ENCODE measurements at places on chromosomes 11 and 22.

GRCh38 chr11:114309517-114309916 is 13.3 kb downstream of the NNMT start:
- DNase-seq, result no peak

GRCh38 chr22:45907378-45907777 is 69.6 kb downstream of the WNT7B start:
- DNase-seq, result no peak

GRCh38 chr11:63761931-63762653 is 6.5 kb downstream of the ZFTA start:
- no peak for DNase-seq

- no peak for DNase-seq
Observed at GRCh38 chr22:36182857-36183256, 18.8 kb downstream of the APOL4 start.

DNA sequence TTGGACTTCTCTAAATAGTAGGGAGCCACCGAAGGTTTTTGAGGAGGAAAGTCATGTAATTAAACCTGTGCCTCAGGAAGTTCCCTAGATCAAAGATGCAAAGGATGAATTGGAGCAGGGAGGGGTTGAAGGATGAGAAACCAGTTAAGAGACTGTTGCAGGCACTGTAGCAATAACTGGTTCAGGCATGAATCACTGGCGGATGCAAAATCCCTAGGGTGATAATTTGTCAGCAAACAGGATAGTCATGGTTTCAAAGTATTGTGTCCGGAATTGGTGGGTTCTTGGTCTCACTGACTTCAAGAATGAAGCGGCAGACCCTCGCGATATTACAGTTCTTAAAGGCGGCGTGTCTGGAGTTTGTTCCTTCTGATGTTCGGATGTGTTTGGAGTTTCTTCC is 19.9 kb downstream of the TRIOBP start:
- no peak for DNase-seq

GRCh38 chr11:72102631-72102945 is 509 bp downstream of the LAMTOR1 start:
- DNase-seq, result no peak

- no peak for DNase-seq
Observed at GRCh38 chr11:120471131-120471530, 40.4 kb upstream of the GRIK4 start.

GRCh38 chr22:27617214-27617881 is 184.2 kb downstream of the MN1 start:
- no peak for DNase-seq

- no peak for DNase-seq
Observed at GRCh38 chr11:2217211-2218030, 45.8 kb upstream of the TH start.

- no peak for DNase-seq
Observed at GRCh38 chr11:13358596-13359270, 81.1 kb downstream of the BMAL1 start.

DNA sequence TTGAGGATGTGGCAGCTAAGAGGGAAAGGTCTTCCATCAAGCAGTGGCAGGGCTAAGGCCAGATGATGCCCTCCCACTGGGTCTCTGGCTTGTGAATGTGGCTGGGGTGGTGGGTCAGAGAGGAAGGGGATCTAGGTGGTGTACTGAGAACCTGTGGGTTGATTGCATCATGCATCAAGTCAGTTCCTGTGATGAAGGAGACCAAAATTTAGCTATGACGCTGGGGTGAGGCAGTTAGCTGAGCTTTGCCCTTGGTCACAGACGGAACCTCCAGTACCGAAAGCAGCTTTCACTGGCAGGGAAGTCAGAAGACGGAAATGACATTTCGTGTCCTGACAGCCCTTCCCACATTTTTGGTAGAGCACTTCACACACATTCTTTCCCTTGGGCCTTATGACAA is 20.7 kb downstream of the ATG16L2 start:
- DNase-seq, result no peak

GRCh38 chr11:9574622-9575259 is 1.3 kb downstream of the WEE1 start:
- no peak for DNase-seq

GRCh38 chr11:561148-562003 is 606 bp downstream of the RASSF7 start:
- no peak for DNase-seq

- DNase-seq, result no peak
Observed at GRCh38 chr11:44631831-44632230, 66.4 kb downstream of the CD82 start.

- DNase-seq, result no peak
Observed at GRCh38 chr11:12901272-12901671, 107.8 kb upstream of the RASSF10 start.

- no peak for DNase-seq
Observed at GRCh38 chr11:126601136-126601535, 245.7 kb downstream of the ST3GAL4 start.

- no peak for DNase-seq
Observed at GRCh38 chr11:315051-315481, 1.2 kb downstream of the IFITM1 start.

GRCh38 chr11:118841469-118842242 is 42.0 kb upstream of the CXCR5 start:
- no peak for DNase-seq

- no peak for DNase-seq
Observed at GRCh38 chr11:34793666-34794065, 122.5 kb downstream of the APIP start.

GRCh38 chr11:123628936-123629683 is 25.3 kb downstream of the SCN3B start:
- no peak for DNase-seq

GRCh38 chr22:30123463-30123862 is 43.2 kb downstream of the HORMAD2 start:
- DNase-seq, result no peak

- DNase-seq, result no peak
Observed at GRCh38 chr11:126082251-126083109, 19.8 kb upstream of the CDON start.

GRCh38 chr11:88511006-88511405 is 173.5 kb upstream of the CTSC start:
- no peak for DNase-seq

- no peak for DNase-seq
Observed at GRCh38 chr11:16917941-16918340, 96.3 kb downstream of the PLEKHA7 start.

DNA sequence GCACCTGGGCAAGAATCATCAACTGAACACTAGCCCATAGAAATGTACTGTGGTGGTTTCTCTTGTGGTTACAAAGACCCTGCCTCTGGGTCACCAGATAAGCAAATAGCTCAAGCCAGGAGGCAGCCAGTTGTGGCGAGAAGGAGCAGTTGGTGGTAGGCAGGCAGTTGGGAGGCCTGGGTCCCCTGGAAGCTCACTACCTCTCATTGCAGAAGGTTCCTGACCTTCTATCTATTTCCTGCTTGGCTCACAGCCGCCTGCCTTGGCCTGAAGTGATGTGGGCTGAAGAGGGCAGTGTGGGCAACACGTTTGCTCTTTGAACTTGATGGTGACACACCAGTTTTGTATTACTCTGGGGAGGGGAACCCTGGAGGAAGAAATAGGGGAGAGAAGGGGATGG is 34.7 kb downstream of the NECTIN1 start:
- no peak for DNase-seq

GRCh38 chr11:198236-198806 is 5.4 kb downstream of the SCGB1C1 start:
- DNase-seq, result no peak

- no peak for DNase-seq
Observed at GRCh38 chr11:76102802-76103201, 103.5 kb downstream of the WNT11 start.

GRCh38 chr22:44842417-44842816 is 90.0 kb downstream of the ARHGAP8 start:
- no peak for DNase-seq

- DNase-seq, result no peak
Observed at GRCh38 chr11:123537726-123538125, 107.7 kb downstream of the GRAMD1B start.

DNA sequence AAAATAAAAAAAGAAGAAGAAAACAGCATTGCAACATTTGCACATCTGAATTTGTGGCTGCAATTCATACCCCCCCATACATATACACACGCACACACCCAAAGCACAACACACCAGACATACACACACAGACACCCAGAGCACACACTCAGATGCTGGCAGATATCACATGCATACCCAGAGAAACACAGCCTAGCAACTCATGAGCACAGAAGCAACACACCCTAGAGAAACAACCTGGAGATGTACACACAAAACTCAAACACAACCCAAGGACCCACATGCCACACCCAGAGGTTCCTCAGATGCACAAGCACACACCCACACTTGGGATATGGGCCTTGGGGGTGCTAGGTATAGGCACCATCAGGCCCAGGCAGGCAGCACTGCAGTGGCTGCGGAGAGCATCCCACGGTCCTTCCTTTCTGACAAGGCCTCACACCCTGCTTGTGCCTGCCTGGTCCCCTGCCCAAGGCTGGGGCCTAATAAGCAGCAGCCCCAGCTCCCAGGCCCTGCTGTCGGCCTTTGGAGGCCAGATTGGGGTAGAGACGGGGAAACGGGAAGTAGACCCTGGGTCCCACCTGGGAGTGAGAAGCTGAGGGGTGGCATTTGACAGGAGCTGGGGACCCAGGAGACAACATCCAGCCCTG is 3.1 kb downstream of the CST6 start:
- DNase-seq, result no peak

DNA sequence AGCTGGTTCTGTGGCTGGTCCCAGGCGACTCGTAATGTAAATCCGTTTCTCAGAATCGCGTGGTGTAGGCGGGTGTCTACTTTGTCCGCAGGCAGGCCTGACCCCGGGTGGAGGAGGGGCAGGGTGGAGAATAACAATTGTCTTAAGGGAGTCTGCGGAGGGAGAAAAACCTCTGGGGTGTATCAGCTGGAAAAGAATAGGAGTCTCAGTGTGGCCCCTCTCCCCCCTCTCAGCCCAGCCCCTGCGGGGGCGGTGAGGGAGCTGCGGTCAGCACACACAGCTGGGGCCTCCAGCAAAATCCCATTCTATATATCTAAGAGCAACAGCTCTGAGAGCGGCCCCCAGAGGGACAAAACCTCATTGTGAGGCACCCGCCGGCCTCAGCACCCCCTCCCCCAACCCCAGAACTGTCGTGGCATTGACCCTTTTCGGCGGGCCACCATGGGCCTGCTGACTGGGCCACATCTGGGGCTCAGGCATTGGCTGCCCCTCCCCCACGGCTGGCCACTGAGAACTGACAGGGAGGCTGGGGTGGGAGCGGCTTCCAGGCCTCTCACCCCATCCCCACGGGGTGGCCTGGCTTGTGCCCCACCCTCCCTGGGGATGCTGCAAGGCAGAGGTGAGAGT is 2.7 kb upstream of the MYRF start:
- no peak for DNase-seq

DNA sequence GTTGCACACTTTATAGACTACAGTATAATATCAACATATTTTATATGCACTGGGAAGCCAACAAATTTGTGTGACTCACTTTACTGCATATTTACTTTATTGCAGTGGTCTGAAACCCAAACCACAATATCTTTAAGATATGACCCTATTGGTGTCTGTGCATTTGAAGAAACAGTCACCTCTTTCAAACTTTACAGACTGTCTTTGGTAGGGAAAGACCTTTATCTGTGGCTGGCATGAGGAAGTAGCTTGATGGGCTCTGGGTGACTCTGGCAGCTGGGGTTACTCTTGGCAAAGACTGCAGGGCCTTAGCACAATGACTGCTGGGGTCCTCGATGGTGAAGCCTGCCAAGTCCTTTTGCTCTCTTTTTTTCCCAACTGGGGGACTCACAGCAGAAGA is 21.3 kb upstream of the ABTB2 start:
- DNase-seq, result no peak

DNA sequence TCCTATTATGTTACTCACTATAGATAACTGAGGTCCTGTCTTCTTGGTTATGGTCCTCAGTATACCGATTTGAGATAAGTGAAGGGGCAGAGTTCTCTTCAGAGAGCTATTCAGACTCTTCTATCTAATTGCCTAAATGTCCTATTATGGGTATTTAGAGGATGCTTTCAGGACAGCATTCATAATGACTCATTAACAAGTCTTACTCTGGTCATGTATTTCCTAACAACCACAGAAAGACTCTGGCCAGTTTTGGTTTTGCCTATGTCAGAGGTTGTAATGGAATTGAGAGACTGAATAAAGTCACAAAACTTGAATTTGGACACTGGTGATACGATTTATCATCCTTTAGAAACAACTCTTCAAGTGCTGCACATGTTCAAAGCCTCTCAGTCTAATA is 1233.0 kb downstream of the JRKL start:
- DNase-seq, result no peak

DNA sequence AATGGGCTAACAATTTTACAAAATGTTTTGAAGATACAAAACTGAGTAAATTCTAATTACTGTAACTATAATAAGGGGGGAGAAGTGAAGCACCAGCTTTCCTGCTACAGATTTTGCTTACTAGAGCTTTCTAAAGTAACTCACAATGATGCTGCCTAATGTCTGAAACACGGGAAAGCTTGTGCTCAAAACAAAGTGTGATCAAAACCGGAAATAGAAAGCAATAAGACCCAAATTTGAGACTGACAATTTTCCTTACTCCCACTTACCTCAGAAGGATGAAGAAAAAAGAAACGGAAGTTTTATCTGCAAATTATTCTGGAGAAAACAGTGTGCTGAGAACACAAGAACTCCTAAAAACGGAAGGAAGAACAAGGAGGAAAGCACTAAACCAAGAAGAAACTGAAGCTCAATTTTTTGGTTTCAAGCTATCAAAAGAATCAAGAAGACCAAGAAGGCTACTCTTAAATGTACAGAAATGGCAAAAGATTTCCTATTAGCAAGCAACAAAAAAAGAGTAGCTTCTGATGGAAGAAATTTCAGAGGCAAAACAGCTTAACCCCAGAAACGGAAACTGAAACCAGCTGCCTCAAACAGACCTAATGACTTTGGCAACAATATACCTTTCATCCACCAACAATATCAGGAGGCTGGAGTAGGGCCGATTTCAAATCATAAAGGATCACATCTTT is 33.4 kb downstream of the AMBRA1 start:
- no peak for DNase-seq

DNA sequence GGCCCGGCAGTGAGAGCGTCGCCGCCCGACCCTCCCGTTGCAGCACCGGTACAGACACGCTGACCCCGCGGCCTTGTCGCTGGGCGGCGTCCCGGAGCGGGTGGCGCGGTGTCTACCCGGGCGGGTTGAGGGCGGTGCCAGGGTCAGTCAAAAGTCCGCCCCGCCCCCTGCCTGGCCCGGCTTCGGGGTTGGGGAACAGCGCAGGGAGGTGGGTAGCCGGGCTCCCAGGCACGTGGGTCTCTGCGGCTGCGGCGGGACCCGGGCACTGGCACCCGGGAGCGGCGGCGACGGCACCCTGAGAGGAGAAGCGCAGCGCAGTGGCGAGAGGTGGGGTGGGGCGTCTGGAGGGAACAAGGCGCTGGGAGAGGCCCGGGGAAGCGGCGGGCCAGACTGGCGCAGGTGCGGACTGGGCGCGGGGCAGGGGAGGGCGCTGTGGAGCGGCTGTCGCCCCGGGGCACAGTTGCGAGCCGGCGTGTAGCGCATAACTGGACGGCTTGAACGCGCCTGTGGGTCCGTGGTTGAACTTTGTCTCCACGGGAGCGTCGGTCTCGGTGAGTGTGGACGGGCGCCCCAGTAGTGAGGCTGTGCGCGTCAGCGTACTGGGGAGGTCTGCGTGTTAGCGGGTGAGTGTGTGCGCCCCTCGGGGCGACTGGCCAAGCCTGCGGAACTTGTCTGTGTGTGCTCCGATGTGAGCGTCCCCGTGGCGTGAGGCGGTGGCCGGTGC is at the start of gene P2RY2:
P2RY2 (plus strand) TSS at position 176 of the 724 bp plus-strand sequence. CDS start 15,879 bp downstream, outside the sequence.
- no peak for DNase-seq

- DNase-seq, result no peak
Observed at GRCh38 chr11:91859666-91860065, 365.0 kb upstream of the FAT3 start.

- no peak for DNase-seq
Observed at GRCh38 chr11:69219991-69220390, 64.3 kb downstream of the SMIM38 start.
